ENCODE measurements at places on chromosomes 3 and 15. TPM values are rescaled to one million over a fixed set of nuclear protein-coding genes. Genes with fewer than 3 reads are reported as not detected.

GRCh38 chr3:176992565-176992964 lies 204.7 kb downstream of the TBL1XR1 start:
- no peak for DNase-seq

The SUSD5 gene
- 0.13 TPM for total RNA-seq

The NEIL1 gene
- total RNA-seq: 2.9 TPM

The MOBP gene
- not detected for total RNA-seq

DNA sequence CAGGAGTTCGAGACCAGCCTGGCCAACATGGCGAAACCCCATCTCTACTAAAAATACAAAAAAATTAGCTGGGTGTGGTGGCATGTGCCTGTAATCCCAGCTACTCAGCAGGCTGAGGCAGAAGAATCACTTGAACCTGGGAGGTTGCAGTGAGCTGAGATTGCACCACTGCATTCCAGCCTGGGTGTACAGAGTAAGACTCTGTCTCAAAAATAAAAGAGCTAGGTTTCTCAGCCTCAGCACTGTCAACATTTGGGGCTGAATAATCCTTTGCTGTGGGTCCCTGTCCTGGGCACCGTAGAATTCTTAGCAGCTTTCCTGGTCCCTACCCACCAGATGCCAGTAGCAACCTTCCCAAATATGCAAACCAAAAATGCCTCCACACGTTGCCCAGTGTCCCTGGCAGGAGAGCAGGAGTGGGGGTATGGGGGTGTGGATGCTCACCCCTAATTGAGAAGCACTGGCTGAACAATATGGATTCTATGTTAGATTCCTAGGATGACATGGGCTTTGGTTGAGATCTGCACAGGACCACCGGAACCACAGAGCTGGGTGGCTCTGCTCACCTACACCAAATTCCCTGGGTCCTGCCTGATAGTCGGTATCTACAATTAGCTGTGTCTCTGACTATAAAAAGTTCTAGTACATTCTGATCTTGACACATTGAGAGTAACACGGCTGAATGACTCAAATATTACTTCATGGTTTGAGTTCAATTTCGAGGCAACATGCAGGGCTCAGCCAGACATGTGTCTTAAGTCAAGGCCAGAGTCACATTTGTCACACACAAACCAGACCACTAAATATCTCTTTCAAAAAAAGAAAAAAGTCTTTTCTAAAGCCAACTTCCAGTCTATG lies 577.0 kb upstream of the MDFIC2 start:
- peak; percentile 60 for DNase-seq

The ITPKA gene
- total RNA-seq: 7.7 TPM
